Adrenal gland (tissue), 19 donors: ENCODE measurements at places on chromosomes 11 and 22. TPM values are rescaled to one million over a fixed set of nuclear protein-coding genes. Genes with fewer than 3 reads are reported as not detected.
A peak's percentile ranks its signal among the peaks of the same experiment; 100 is the strongest.

- no peak for DNase-seq
- no peak overlapping the region for H3K4me3 ChIP-seq
- no peaks in the 10 kb centered on the region for H3K27me3 ChIP-seq
Measured at GRCh38 chr11:113831314-113831713, 44.1 kb downstream of the USP28 start.

- no peak overlapping the region for H3K27ac ChIP-seq
- no peak for DNase-seq
- H3K36me3 ChIP-seq, result no peaks in the 10 kb centered on the region
- H3K27me3 ChIP-seq, result no peaks in the 10 kb centered on the region
Measured at GRCh38 chr11:130531061-130531460, 82.6 kb downstream of the ADAMTS15 start.

The UQCR10 gene
- 51.3 TPM for total RNA-seq

- no peak overlapping the region for H3K4me3 ChIP-seq
- no peaks in the 10 kb centered on the region for H3K27me3 ChIP-seq
- H3K27ac ChIP-seq, result no peak overlapping the region
- no peaks in the 10 kb centered on the region for H3K4me1 ChIP-seq
- H3K36me3 ChIP-seq, result no peaks in the 10 kb centered on the region
Measured at GRCh38 chr11:30351061-30351460, 28.2 kb downstream of the ARL14EP start.

GRCh38 chr11:123364080-123364479 is 66.0 kb upstream of the GRAMD1B start:
- no peaks in the 10 kb centered on the region for H3K27me3 ChIP-seq
- no peak overlapping the region for H3K4me3 ChIP-seq
- peaks cover 6% of the 10 kb centered on the region for H3K4me1 ChIP-seq
- no peaks in the 10 kb centered on the region for H3K36me3 ChIP-seq
- no peak overlapping the region for H3K27ac ChIP-seq

DNA sequence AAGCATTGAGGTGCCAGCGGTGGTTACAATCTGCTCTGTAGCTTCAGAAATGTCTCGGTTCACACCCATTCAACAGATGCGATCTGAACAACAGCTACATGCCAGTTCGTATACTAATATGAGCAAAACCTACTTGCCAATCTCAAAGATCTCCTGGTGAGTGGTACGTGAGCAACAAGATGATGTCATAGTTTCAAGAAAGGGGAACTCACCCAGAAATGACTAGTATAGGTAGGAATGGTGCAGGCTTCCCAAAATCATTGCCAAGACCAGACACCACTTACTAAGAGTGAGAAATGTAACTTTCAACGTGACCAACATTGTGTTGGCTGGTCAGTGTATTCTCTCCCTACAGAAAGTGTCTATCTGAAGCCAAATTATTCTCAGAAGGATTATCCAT is 31.1 kb downstream of the OR6Q1 start:
- H3K27me3 ChIP-seq, result no peaks in the 10 kb centered on the region
- no peaks in the 10 kb centered on the region for H3K4me1 ChIP-seq
- H3K27ac ChIP-seq, result no peak overlapping the region
- DNase-seq, result no peak
- H3K4me3 ChIP-seq, result no peak overlapping the region
- H3K36me3 ChIP-seq, result no peaks in the 10 kb centered on the region

DNA sequence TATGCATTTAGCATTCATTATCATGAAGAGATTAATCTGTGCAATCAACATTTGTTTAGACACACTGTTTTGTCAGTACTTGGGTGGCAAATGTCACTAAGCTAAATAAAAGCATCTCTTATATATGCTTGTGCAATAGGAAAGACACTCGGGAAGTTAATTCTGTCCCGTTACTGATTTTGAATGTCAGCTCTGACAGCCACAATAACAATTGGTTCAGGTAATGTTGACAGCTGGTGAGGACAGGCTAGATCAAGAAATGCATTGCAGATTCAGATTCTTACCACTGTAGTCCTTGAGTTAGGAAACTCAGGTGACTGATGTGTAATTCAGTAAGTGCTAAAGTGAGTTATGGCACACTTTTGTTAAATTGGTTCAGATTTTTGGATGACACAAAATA is 523.8 kb upstream of the FAT3 start:
- no peaks in the 10 kb centered on the region for H3K36me3 ChIP-seq
- no peak overlapping the region for H3K4me3 ChIP-seq
- H3K4me1 ChIP-seq, result no peaks in the 10 kb centered on the region
- H3K27me3 ChIP-seq, result no peaks in the 10 kb centered on the region
- DNase-seq, result no peak
- H3K27ac ChIP-seq, result no peak overlapping the region

DNA sequence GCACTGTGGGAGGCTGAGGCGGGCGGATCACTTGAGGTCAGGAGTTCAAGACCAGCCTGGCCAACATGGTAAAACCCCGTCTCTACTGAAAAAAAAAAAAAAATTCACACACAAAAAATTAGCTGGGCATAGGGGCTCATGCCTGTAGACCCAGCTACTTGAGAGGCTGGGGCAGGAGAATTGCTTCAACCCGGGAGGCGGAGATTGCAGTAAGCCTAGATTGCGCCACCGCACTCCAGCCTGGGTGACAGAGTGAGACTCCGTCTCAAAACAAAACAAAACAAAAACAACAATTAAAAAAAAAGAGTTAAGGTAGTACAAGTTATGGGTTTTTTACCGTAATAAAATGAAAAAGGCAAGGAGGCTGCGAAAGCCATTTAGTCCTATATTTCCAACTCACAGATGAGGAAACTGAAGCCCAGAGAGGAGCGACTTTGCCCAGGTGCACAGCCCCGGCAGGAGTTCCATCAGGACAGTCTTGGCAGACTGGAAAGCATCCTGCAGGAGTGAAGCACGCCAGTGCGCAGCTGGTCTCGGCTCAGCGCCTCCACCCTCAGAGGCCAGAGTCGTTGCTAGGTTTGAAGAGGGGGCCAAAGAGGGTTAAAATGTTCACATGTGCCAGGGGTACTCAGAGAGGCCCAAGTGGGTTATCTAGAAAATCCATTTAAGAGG is 3.8 kb upstream of the FADS3 start:
- no peak for DNase-seq
- no peaks in the 10 kb centered on the region for H3K27me3 ChIP-seq
- H3K4me1 ChIP-seq, result peaks cover 9% of the 10 kb centered on the region
- no peaks in the 10 kb centered on the region for H3K36me3 ChIP-seq

DNA sequence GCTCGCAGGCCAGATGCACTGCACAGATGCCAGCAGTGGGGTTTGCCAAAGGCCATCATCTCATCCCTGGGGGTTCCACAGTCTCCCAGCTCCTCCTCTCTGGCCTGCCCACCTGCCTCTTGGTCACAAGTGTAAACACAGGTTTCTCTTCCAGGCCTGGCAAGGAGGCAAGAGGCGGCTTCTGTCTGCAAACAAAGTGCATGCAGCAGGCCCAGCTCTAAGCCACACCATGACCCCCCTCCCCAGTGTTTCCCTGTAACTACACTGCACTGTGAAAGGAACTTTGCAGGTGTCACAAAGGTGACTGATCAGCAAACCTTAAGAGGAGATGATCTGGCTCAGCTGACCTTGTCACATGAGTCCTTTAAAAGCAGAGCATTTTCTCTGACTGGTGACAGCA is 26.2 kb upstream of the SHISAL1 start:
- H3K36me3 ChIP-seq, result no peaks in the 10 kb centered on the region
- no peak for DNase-seq
- no peaks in the 10 kb centered on the region for H3K4me1 ChIP-seq
- H3K4me3 ChIP-seq, result no peak overlapping the region
- H3K27ac ChIP-seq, result no peak overlapping the region
- no peaks in the 10 kb centered on the region for H3K27me3 ChIP-seq

DNA sequence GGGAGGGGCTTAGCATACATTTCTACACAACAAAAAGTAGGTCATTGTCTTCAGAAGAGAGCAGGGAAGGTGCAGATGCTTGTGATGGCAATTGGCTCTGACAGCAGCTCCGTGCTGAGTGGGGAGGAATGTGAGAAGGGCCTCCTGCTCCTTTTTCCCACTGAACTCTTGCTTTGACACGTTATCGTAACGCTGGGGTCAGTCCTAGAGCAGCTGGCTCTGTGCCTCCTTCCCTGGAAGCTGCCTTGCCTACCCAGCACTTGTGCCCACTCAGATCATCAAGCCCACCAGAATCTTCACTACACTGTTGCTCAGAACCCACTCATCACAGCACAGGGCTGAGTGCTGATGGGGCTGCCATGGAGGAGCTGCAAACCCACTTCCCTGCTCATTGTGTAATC is 14.9 kb upstream of the NAV2 start:
- H3K4me1 ChIP-seq, result no peaks in the 10 kb centered on the region
- H3K27ac ChIP-seq, result no peak overlapping the region
- H3K4me3 ChIP-seq, result no peak overlapping the region
- no peaks in the 10 kb centered on the region for H3K36me3 ChIP-seq
- no peak for DNase-seq

- no peaks in the 10 kb centered on the region for H3K27me3 ChIP-seq
- H3K36me3 ChIP-seq, result no peaks in the 10 kb centered on the region
- H3K4me1 ChIP-seq, result no peaks in the 10 kb centered on the region
- H3K4me3 ChIP-seq, result no peak overlapping the region
- no peak overlapping the region for H3K27ac ChIP-seq
- no peak for DNase-seq
Measured at GRCh38 chr22:40764763-40765441, 54.2 kb downstream of the SLC25A17 start.

GRCh38 chr22:45544588-45545170 is 42.0 kb downstream of the FBLN1 start:
- peak overlapping the region; percentile 68 for H3K27ac ChIP-seq
- no peak for DNase-seq
- H3K27me3 ChIP-seq, result no peaks in the 10 kb centered on the region
- H3K36me3 ChIP-seq, result no peaks in the 10 kb centered on the region

The OR56A4 gene
- total RNA-seq, result under 0.01 TPM

The ESRRA gene
- 73.3 TPM for total RNA-seq

DNA sequence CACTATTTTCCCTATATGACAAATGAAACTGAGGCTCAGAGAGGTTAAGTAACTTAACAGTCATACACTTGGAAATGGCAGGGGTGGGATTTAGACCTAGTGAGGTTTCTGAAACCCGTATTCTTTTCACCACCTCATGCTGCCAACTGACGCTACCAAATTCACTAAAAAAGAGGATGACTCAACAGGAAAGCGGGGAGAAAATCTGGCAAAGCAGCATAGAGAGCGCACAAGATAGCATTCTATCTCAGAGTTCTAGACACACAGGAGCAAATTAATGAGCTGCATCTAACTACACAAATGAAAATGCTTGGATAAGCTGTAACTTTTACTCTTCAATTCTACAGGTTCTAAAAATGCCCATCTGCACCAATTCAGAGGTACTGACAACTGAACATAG is 136.4 kb downstream of the RBFOX2 start:
- H3K4me3 ChIP-seq, result no peak overlapping the region
- H3K27ac ChIP-seq, result peak overlapping the region; percentile 5
- H3K27me3 ChIP-seq, result no peaks in the 10 kb centered on the region
- no peak for DNase-seq
- H3K36me3 ChIP-seq, result no peaks in the 10 kb centered on the region

DNA sequence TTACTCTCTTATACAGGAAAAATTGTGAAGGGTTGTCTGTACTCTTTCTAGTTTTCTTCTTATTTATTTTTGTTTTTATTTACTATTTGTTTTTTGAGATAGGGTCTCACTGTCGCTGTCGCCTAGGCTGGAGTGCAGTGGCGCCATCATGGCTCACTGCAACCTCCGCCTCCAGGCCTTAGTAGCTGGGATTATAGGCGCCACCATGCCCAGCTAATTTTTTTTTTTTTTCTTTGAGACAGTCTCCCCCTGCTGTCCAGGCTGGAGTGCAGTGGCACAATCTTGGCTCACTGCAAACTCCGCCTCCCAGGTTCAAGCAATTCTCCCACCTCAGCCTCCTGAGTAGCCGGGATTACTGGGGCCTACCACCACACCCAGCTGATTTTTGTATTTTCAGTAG is 18.4 kb downstream of the CUL5 start:
- no peak overlapping the region for H3K4me3 ChIP-seq
- no peak for DNase-seq
- H3K4me1 ChIP-seq, result no peaks in the 10 kb centered on the region
- no peak overlapping the region for H3K27ac ChIP-seq

The TRPC6 gene
- 2.8 TPM for total RNA-seq

GRCh38 chr11:4541071-4541470 is 3.9 kb upstream of the OR52M1 start:
- no peak for DNase-seq
- no peak overlapping the region for H3K27ac ChIP-seq
- H3K27me3 ChIP-seq, result no peaks in the 10 kb centered on the region

- no peak for DNase-seq
- no peak overlapping the region for H3K27ac ChIP-seq
- no peaks in the 10 kb centered on the region for H3K27me3 ChIP-seq
- H3K4me3 ChIP-seq, result no peak overlapping the region
Measured at GRCh38 chr22:43015677-43016042, 711 bp upstream of the PACSIN2 start.

DNA sequence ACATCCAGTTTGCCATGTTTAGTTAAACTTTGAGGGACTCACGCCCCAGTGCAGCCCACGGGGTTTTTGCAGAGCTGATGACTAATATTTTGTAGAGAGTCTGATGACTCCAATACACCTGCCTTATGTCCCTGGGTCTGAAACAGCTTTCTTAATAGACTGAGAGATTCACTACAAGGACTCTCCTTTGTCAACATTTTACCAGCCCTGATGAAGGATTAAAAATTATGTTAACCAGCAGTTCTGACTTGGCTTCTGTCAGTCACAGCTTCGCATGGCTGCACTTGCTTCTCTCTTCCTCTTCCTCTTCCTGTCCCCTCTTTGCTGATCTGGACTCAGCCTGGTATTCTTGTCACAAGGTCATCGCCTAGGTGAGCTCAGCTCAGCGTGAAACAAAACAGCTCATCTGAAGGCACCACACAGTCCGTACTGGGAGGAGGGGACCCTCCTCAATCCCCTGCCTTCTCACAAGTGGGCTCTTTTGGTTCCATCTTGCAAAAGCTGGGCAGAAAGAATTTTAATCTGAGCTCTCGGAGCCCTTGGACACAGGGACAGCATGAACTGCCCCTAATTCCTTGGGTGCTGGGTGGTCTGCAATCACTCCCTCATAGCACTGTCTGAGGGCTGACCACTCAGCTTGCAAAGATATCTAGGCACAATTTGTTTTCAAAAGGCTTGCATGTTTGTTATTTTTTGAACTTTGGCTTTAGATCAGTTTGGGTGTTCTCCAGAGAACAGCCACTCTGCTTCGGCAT is 38.1 kb upstream of the POU2AF1 start:
- no peaks in the 10 kb centered on the region for H3K36me3 ChIP-seq
- no peak overlapping the region for H3K27ac ChIP-seq
- no peaks in the 10 kb centered on the region for H3K4me1 ChIP-seq
- DNase-seq, result no peak

GRCh38 chr22:48357961-48358360 is 1469.7 kb downstream of the BRD1 start:
- no peaks in the 10 kb centered on the region for H3K36me3 ChIP-seq
- H3K4me1 ChIP-seq, result no peaks in the 10 kb centered on the region
- no peak overlapping the region for H3K4me3 ChIP-seq
- peaks cover 13% of the 10 kb centered on the region for H3K27me3 ChIP-seq
- H3K27ac ChIP-seq, result no peak overlapping the region

The LIF gene
- total RNA-seq, result 1.5 TPM

- H3K27ac ChIP-seq, result no peak overlapping the region
- no peaks in the 10 kb centered on the region for H3K27me3 ChIP-seq
Measured at GRCh38 chr11:86214710-86215109, 29.8 kb upstream of the EED start.

GRCh38 chr22:37999640-38000272 is 15.4 kb upstream of the SOX10 start:
- H3K4me1 ChIP-seq, result no peaks in the 10 kb centered on the region
- no peaks in the 10 kb centered on the region for H3K36me3 ChIP-seq
- no peak overlapping the region for H3K4me3 ChIP-seq
- no peaks in the 10 kb centered on the region for H3K27me3 ChIP-seq
- DNase-seq, result peak; percentile 55

GRCh38 chr11:67354075-67355022 is 1.0 kb upstream of the POLD4 start:
- H3K27ac ChIP-seq, result peak overlapping the region; percentile 99
- peak; percentile 90 for DNase-seq
- H3K36me3 ChIP-seq, result no peaks in the 10 kb centered on the region
- peaks cover 64% of the 10 kb centered on the region for H3K4me1 ChIP-seq
- H3K4me3 ChIP-seq, result no peak overlapping the region
